ENCODE measurements at places on chromosomes 12 and 14. TPM values are rescaled to one million over a fixed set of nuclear protein-coding genes. Genes with fewer than 3 reads are reported as not detected.

- DNase-seq = no peak
These were observed 10.7 kb upstream of the TBX3 start for GRCh38 chr12:114694436-114695304.

The MYRFL gene
- 0.32 TPM for total RNA-seq

DNA sequence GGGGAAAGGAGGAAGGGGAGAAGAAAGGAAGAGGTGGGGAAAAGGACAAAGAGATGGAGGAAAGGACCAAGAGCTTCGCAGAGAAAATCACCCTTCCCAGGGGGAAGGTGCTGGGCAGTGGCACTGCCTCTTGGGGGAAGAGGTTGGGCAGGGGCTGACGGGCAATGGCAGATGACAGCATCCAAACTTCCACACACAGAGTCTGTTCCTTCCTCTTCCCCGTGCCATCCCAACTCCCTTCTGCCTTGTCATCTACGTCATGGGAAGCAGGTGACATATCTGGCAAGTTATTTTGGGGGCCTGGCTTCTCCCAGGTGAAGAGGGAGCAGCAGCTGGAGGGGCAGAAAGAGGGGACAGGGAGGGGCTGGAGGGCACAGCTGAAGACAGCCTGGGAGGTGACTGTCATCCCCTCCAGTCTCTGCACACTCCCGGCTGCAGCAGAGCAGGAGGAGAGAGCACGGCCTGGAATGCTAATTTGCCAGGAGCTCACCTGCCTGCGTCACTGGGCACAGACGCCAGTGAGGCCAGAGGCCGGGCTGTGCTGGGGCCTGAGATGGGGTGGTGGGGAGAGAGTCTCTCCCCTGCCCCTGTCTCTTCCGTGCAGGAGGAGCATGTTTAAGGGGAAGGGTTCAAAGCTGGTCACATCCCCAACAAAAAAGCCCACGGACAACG is 43.9 kb upstream of the IQSEC3 start:
- DNase-seq = no peak

- DNase-seq = peak; percentile 64
These were observed 22.4 kb downstream of the ASPG start for GRCh38 chr14:104107611-104108569.

The PLD4 gene
- 0.51 TPM for total RNA-seq

- no peak for DNase-seq
These were observed 20.3 kb upstream of the LPCAT3 start for GRCh38 chr12:7038591-7038990.

DNA sequence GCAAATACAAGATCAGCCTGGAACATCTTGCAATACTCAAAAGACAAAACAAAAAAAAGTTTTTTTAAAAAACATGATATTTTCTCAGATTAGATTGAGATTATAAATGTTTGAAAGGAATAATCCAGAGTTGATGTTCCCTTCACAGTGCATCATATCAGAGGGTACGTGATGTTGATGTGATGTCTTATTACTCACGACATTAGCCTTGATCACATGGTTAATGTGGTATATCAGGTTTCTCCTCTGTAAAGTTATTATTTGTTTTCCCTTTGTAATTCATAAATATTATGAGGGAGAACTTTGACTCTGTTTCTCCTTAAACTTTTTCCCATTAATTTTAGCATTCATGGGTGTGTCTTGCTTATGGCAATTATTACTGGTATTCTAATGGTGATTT is 26.6 kb downstream of the LIMA1 start:
- DNase-seq = no peak

DNA sequence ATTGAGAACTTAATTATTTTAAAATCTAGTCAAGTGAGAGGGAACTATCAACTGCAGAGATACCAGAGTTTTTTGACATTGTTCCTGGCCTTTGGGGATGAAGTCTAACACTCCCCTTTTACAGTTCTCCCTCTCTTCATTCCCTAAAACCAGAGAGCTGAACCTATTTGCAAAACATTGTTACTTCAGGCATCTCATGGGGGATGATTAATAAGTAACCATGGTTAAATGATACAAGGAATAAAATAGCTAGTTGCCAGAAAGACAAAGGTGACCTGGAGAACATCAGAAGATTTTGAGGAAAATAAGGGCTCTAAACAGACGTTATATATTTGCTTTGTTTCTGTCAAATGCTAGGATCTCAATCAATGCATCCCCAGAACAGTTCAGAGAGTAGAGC is 42.3 kb downstream of the PDE6H start:
- DNase-seq = no peak

DNA sequence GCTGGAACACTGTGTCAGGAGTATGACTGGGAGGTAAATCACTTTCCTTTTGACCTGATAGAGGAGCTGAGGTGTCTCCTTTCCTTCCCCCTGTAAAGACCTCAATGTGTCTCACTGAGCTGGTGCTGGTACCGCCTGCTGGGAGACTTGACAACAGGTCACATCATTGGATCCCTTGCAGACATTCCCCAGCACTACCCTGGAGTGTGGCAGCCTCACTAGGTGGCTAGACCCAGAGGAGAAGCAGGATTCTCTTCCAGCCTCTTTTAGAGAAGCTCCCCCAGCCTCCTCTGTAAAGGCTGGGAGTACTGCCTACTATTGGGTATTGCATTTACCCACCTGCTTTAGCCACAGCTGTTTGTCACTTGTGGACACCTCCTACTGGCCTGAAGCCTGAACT is 223.9 kb downstream of the ADGRD1 start:
- DNase-seq = no peak

DNA sequence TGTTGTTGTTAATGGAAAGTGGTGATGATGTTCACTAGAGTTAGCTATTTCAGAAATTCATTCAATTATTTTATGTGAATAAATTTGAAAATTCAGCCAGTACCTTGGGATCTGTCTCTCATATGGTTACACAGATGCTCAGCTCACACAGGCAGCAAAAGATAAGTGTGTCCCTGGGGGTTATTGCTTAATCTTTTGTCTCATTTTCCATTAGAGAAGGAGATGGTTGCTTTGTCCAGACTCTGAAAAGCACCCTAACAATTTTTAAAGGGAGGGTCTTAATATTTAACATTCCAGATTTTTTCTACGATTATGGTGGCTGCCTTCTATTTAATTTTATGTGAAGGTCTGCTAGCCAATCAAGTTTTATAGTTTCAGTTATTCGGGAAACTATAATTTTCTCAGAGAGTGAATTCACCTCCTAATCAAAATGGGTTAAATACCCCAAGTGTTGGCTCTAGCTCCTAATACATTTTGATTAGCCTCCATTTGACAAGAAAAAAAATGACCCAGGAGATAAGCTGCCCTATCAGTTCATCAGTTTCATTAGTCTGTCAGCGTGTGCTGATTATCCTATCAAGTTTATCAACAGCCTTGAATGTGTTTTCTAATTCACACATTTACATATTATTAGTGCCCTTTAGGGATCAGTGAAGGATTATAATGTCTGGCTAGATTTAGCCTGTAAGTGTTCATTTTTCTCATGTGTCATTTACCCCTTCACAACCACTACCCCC is 282.1 kb downstream of the TMTC2 start:
- no peak for DNase-seq

GRCh38 chr12:116065606-116066005 is 211.9 kb downstream of the MED13L start:
- no peak for DNase-seq

GRCh38 chr12:92462527-92462926 is 240.3 kb upstream of the PLEKHG7 start:
- no peak for DNase-seq

The ZNF84 gene
- total RNA-seq = 19.1 TPM

- no peak for DNase-seq
These were observed 60.2 kb downstream of the IFT43 start for GRCh38 chr14:76045773-76046172.

GRCh38 chr12:1533602-1534304 is 60.6 kb downstream of the FBXL14 start:
- DNase-seq = no peak

The AP5M1 gene
- 49.6 TPM for total RNA-seq

The ASPG gene
- total RNA-seq = 4.4 TPM

The C12orf54 gene
- not detected for total RNA-seq

The BBOF1 gene
- 3.9 TPM for total RNA-seq

DNA sequence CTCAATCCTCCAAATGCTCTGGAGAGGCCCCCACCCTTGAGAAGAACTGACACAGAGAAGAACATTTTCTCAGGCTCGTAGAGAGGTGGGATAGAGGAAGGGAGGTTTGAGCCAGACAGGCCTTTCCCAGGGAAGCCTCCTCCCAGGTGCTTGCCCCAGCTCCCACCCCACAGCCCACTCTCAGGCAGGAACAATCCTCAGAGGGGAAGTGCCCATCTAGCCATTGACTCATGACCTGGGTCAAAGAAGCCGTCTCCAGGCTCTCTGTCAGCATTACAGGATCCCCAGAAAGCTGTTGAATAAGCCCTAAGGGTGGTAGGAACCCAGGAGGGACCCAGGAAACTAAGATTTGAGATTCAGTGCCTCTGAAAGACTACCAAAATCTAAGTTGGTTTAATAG is 3.8 kb downstream of the AQP6 start:
- no peak for DNase-seq

DNA sequence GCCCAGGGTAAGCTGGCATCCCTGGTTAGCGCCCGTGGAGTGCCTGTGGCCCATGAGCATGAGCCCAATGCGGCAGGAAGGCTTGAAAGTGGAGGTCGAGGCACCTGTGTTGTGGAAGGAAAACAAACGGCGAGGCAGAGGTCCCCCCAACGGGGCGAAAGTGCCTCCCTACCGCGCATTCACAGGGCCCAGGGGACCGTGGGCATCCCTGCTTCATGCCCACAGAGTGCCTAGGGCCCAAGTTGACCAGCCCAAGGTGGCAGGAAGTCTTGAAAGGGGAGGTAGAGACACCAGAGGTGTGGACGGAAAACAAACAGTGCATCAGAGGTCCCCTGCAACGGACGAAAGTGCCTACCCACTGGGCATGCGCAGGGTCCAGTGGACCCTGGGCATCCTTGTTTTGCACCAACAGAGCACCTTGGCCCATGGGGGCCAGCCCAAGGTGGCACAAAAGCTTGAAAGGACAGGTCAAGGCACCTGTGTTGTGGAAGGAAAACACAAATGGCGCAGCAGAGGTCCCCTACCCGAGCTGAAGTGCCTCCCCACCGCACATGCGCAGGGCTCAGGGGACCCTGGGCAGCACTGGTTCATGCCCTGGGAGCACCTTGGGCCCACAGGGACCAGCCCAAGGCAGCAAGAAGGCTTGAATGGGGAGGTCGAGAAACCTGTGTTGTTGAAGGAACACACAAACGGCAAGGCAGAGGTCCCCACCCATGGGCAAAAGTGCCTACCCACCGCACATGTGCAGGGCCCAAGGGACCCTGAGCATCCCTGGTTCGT is 377.5 kb downstream of the ALG10 start:
- peak; percentile 44 for DNase-seq

The CPNE6 gene
- total RNA-seq = 1.4 TPM

The KLRG1 gene
- 3.1 TPM for total RNA-seq

The SLC4A8 gene
- total RNA-seq = 0.86 TPM

The ACOT4 gene
- 0.73 TPM for total RNA-seq

The ATXN7L3B gene
- total RNA-seq = 18.1 TPM

- DNase-seq = no peak
These were observed 483.3 kb downstream of the VRK1 start for GRCh38 chr14:97280526-97280925.

DNA sequence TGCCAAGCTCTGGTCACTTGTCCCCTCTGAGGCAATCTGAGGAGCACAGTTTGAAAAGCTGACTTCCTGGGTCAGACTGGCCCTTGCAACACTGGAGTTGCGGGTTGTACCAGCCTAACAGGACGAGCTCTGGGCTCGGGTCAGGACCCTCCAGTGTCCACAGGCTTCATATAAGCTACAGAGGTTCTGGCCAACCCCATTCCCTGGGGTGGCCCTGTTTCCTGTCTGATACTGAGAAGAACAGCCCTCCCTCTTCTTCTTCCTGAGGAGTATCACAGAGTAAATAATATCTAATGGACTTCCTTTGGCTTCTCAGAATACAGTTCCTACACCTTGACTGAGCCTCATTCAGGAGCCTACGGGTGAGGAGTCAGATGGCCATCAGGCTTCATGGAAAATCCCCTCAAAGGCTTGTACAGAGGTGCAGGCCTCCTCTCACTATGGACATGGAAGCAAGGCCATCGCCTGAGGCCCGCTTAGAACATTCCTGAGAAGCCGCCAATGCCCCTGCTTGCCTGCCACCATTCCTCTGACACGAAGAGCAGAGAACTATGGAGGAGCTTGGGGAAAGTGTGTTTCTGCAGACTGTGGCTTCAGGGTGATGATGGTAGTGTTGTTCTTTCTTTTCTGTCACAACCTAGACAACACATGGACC is 28.5 kb upstream of the ANO2 start:
- DNase-seq = no peak

The CCDC196 gene
- not detected for total RNA-seq

DNA sequence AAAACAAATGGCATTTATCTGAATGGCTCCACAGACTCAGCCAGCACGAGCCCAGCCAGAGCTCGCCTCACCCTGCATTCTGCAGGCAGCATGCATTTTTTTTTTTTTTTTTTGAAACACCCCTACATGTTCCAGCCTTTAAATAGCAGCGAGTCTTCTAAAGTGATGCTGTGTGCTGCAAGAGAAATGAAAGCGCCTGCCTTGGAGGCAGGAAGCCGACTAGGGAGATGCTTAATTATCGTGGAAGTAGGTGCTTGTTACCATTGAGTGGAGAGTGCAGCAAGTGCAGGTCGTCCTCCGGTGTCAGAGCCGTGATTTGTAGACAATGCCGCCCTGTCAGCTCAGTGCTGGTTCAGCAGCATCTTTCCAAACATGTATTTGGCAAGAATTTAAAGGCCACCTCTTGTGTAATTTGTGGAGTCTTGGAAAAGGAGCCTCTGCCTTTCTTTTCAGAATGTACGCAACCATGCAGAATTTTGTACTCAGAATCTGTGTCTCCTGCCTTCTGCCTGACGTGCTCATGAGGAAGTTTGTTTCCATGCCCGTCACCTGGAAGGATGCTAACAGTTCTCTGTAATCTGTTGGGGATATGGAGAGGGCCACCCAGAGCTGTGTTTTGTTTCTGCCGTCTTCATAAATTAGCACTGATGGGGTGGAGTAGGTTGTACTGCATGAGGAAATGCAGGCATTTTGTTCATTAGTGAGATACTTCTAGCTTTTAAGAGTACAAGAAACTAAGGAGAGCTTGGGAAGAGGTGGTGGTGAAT is 345.9 kb upstream of the RGS6 start:
- no peak for DNase-seq

The FITM1 gene
- total RNA-seq = 112 TPM

- DNase-seq = no peak
These were observed 1196.3 kb upstream of the TMEM132C start for GRCh38 chr12:127070515-127071157.

Data from cardiac septum (tissue), 1 donor.